ENCODE measurements at places on chromosomes 7 and 10.

GRCh38 chr10:49564461-49565009 lies 25.6 kb upstream of the ERCC6 start:
- DNase-seq = no peak

DNA sequence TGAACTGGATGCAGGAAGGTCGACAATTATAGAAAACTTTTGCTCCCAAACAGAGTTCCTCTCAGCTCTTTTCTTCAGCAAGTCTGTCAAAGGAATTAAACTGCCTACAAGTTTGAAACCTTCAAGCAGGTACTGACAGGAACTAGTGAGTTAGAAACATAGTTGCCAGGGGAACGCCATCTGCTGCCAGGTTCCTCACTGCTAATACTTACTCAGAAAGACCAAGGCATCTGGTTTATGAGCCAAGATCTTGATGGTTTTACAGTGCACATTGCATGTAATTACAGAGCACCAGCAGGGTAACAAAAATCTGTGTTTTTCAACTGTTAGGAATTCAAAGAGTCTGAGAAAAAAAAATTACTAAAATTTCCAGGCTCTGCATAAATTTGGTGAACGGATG lies 300.0 kb upstream of the NRG3 start:
- no peak for DNase-seq

GRCh38 chr10:111789821-111790220 lies 393.7 kb downstream of the GPAM start:
- no peak for DNase-seq

DNA sequence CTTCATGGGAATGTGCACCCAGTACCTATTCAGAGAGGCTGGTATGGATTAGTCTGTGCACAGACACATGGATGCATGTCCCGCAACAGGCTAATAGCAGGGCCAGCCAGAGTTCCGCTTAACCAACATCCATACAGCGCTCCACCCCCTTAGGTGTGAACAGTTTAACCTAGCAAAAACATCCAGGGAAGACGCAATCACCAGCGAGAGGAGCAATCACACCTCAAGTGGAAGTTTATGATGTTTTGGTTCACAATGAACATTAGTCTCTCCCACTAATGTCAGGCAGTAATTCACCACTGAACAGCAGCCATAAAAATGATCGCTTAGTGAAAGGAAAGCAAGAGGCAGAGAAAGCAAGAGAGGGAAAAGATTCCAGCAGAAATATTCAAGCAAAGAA lies 91.1 kb downstream of the PLXNA4 start:
- DNase-seq = no peak

GRCh38 chr10:104580321-104580720 lies 60.8 kb upstream of the SORCS3 start:
- no peak for DNase-seq

DNA sequence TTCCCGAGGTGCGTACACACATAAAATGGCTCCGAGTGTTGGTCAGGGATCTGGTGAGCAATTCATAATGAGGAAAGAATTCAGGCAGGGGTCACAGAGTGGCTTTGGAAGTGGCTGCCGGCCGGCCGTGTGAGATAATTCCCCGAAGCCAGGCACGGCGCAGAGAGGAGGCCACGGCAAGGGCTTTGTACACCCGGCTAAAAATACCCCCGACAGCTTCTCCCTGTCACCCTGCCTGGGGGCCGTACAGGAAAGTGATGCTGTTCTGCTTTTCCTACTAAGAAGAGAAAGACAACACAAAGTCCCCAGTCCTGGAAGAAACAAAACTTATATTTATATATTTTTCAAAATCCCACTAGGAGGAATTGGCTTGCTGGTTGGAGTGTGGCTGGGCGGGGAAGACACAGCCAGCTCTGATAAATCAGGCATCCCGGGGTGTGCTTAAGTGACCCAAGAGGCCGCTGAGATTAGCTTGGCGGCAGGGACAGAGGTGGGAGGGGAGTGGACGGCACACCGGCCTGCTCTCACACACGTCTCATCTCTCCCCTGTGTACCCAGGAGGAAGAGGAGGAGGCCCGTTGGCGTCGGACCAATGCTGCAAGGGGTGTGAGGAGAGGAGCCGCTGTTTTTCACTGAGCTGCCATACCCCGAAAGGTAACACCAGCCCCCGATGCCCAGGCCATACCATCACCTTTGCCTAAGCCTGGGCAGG lies 70.5 kb downstream of the ZMIZ1 start:
- no peak for DNase-seq

GRCh38 chr7:139230023-139230422 lies 1.0 kb upstream of the UBN2 start:
- no peak for DNase-seq

- no peak for DNase-seq
These were observed 472.6 kb downstream of the XPNPEP1 start for GRCh38 chr10:109450702-109451101.
